Regular cardiac myocyte (primary cell): ENCODE measurements at places on chromosomes 5 and 9. TPM values are rescaled to one million over a fixed set of nuclear protein-coding genes. Genes with fewer than 3 reads are reported as not detected.

The FAM151B gene
- total RNA-seq, result 3.8 and 7.0 TPM in 2 replicates

The TGFBI gene
- total RNA-seq, result 601 and 2,751 TPM in 2 replicates

The ELAVL2 gene
- total RNA-seq, result not detected in 2 replicates

The SLC6A3 gene
- not detected in 2 replicates for total RNA-seq

The ATP10B gene
- total RNA-seq, result not detected in 2 replicates

The SPATA31A3 gene
- not detected in 2 replicates for total RNA-seq
